ENCODE measurements at places on chromosomes 13 and 19.

DNA sequence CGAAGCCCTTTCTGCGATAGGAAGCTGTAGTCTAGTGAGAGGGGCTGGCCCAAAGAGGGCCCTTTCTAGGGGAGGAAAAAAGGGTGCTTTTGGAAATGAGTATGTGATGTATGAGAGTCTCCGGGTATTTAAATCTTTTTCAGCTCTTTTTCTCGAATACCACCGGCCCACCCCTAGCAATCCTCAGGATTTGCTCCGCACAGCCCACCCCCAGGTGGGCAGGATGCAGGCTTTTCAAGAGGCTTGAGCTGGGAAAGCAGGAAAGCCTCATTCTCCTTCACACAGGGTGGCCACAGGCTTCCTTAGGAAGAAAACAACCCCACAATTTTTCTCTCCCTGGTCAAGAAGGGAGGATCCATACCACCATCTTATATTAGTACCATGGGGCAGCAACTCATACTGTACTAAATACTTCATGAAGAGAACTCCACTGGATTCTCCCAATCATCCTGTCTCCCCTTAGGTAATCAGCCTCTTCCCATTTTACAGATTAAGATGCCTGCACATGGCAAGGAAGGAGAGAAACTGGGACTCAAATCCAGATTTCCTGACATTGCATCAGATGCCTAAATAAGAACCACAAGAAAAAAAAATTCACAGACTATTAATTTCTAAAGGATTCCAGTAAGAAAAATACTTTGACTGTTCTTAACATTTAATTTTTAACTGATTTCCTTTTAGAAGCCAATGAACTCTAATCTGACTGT is 84.4 kb downstream of the STK24 start:
- no peak for DNase-seq

- DNase-seq, result peak; percentile 44
Measured at GRCh38 chr13:51955816-51956603, 55.2 kb downstream of the ATP7B start.

GRCh38 chr13:57996717-57997116 is 365.2 kb downstream of the PCDH17 start:
- no peak for DNase-seq

GRCh38 chr13:51970349-51970748 is 40.9 kb downstream of the ATP7B start:
- DNase-seq, result no peak

Measured in left hindlimb (tissue), 1 donor.